ENCODE measurements at places on chromosomes 7 and 10. TPM values are rescaled to one million over a fixed set of nuclear protein-coding genes. Genes with fewer than 3 reads are reported as not detected.

DNA sequence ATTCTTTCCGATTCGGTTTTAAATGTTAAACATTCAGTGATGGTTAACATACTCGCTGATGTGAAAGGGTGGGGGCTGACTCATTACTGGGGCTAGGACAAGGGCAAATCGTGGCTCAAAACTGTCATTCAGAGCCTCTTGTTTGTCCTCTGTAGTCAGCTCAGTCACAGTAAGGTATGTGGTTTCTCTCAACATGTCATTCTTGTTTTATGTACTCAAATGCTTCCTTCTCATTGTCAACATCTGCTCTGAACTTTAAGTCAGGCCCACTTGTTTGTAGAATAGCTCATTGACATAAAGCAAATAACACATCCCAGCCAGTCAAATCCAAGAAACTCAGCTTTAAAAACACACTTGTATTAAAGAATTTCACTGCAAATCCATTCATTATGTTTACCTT, 7.3 kb downstream of the SLC16A9 start:
- peak; percentile 63 for ATAC-seq

The CABCOCO1 gene
- not detected for total RNA-seq

GRCh38 chr7:23449941-23450340, 20.4 kb downstream of the IGF2BP3 start:
- no peak for ATAC-seq

DNA sequence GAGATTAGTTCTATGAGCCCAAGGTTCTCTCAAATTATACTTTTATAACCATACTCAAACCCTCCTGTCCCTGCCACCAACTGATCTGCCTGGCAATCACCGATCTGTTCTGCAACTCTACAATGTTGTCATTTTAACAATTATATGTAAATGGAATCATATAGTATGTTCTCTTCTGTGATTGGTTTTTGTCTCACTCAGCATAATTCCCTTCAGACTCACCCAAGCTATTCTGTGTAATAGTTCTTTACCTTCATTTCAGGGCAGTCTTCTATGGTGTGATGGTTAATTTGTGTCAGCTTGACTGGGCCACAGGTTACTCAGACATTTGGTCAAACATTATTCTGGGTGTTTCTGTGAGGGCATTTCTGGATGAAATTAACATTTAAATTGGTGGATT, 181.9 kb upstream of the CXCL12 start:
- no peak for ATAC-seq

The GRIFIN gene
- not detected for total RNA-seq

DNA sequence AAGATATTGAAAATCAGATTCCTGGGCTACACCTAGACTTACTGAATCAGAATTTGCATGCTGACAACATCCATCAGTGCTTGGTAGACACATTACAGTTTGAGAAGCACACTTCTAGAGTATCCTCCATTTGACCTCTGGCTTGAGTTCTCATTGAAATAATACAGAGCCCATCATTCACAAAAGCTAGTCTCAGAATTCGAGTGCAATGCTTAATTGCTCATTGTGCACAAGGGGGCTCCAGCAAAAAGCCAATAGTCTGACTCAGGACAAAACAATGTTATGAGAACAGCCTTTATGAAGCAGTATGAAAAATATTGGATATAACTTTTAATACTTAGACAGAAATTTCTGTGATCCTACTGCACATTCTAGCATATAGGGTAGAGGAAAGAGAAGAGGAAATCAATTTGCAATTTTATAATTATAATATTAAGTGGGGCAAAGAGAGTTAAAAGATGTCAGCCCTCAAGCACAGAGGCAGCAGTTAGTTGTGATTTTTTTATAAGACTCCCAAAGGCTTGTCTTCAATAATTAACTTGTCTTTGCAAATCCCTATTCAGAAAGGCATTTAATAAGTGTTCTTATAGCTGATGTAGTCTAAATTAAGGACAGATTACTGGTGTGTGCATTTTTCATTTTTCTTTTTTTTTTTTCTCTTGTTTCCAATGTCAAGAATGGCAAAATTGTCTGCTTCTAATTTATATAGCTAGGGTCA, 105.8 kb upstream of the ANK3 start:
- ATAC-seq: no peak

DNA sequence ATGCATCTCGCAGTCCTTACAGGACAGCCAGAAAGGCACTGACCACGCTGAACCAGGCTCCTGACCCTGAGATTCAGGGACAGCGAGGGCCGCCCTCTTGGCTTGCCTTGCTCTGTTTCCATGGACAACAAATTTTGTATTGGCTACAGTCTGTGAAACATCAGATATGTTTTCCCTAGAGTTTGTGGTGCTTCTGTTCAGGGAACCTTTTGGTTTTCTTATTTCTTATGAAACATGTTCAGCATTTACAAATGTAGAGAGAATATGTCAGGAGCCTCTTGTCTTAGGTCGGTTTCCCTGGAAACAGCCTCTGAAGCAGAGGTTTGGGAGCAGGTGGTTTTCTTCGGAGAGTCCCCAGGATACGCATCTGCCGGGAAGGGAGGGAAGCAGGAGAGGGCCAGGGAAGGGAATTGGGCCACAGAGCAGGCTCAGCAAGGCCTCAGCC, 260.1 kb downstream of the CCDC3 start:
- ATAC-seq: no peak

DNA sequence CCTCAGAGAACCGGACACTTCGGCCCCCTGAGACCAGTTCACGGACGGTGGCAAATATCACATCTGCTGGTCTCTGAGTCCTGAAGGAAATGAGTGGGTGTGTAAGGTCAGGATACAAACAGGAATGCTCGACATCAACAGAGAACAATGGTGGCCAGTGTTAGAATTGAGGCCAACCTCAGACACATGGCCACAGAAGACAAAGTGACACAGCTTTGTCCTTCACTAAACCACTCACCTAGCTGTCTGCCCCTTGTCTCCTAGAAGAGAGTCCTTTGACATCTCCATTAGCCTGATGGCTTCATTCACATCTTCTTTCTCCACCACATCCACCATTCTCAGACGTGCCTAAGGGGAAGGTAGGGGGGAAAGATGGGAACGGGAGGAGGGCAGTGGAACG, 4.3 kb downstream of the COPS6 start:
- no peak for ATAC-seq

GRCh38 chr10:44422570-44423101, 37.7 kb upstream of the CXCL12 start:
- ATAC-seq: no peak

GRCh38 chr10:74174521-74174920, 23.5 kb downstream of the ADK start:
- no peak for ATAC-seq

The RADIL gene
- total RNA-seq: 0.20 TPM

DNA sequence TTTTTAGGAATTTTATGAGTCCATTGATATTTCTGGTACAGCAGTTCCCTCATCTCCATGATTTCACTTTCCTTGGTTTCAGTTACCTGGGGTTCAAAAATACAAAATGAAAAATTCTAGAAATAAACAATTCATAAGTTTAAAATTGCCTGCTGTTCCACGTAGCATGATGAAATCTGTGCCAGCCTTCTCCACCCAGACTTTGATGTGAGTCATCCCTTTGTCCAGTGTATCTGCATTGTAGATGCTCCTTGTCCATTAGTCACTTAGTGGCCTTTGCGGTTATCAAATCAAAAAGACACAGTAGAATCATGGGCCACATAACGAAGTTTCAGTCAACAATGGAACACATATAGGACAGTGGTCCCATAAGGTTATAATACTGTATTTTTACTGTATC, 286.9 kb downstream of the PTEN start:
- ATAC-seq: no peak

The CLRN3 gene
- total RNA-seq: not detected

The NKX1-2 gene
- total RNA-seq: 0.16 TPM

DNA sequence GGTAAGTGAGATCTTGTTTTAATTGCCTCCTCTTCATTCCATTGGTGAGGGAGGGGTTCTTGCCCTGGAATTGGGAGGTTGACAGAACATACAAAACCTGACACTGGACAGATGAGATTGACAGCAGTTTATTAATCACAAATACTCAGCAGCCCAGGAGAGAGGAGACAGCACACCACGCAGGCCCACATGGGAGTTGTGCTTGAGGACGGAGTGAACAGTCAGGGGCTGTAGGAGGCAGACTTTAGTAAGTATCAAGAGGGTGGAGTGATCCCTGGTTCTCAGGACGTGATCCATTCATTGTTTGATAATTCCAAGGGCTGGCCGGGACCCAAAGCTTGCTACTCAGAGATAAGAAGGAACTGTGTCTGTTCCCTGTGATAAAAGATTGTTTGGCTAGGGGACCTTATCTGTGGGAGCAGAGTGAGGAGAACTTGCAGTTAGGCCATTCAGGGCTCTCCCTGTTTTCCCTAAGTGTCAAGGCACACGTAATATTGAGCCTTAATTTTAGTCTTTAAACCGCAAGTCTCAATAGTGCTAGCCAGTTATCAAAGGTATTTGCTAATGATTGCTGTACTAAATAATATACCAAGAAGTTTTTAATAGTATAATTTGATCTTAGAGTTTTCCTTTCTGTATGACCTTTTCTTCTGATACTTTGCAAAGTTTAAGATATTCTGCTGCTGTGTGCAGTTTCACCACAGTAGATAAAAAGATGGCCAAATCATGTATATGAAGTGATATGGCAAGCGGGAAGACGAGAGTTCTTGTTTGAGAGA, 14.5 kb downstream of the CAPZA2 start:
- peak; percentile 33 for ATAC-seq

DNA sequence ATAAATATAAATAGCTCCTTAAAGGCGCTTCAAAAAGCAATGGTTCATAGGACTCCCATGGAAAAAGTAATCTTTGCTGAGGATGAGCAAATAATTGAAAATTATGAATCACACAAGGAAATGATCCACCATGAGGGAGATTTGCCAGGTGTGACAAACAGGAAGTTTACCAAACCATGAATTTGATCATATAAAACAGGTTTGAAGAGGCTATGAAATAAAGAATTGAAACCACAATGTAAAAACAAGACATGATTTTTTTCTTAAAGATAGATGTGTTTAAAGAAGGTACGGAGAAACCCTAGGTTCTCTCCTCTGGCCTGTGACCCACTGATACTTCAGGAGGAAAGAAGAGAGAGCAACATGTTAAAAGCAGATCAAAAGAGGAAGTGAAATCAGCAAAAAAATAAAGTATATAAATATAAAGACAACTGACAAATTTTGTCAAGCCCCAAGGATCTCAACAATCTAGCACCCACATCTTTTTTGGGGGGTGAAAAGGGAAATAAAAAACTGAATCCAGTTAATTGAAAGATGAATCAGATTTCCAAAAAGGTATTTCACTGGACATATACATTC, 111.3 kb upstream of the ASAH2 start:
- peak; percentile 86 for ATAC-seq

The FFAR4 gene
- 0.16 TPM for total RNA-seq

- ATAC-seq: no peak
These were observed 26.5 kb downstream of the CAPZA2 start for GRCh38 chr7:116888895-116889294.

GRCh38 chr7:34823650-34824258, 165.7 kb downstream of the NPSR1 start:
- ATAC-seq: peak; percentile 53

The DENND10 gene
- 38.3 TPM for total RNA-seq

The FAM241B gene
- total RNA-seq: 2.9 TPM

- ATAC-seq: no peak
These were observed 43.7 kb downstream of the OSBPL3 start for GRCh38 chr7:24936121-24936824.

The OR6V1 gene
- total RNA-seq: not detected

GRCh38 chr10:74332398-74332797, 181.4 kb downstream of the ADK start:
- ATAC-seq: no peak

- no peak for ATAC-seq
These were observed 316.0 kb downstream of the WDR37 start for GRCh38 chr10:1372212-1372611.

The FAM221A gene
- 4.0 TPM for total RNA-seq

GRCh38 chr10:72802763-72803505, 90.6 kb upstream of the OIT3 start:
- no peak for ATAC-seq

The GPR146 gene
- 2.3 TPM for total RNA-seq

DNA sequence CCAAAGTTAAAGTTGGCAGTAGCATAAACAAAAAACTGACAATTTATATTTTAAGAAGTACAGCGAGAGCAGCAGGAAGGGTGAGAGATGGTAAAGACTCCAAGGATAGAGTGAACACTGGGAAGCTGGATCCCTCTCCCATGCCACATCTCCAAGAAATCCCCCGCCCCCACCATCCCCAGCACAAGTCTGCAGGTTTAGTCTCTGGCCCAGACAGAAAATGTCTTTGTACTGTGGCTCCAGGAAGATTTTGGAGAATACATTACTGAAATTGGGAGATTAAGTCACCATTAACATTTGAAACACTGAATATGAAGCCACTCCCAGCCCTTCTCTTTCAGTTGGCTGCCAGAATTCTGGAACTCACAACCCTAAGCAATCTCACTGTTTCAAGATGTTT, 140.3 kb downstream of the MACC1 start:
- ATAC-seq: no peak

- ATAC-seq: no peak
These were observed 16.7 kb upstream of the HMX3 start for GRCh38 chr10:123119081-123119480.

The LRMDA gene
- 1.8 TPM for total RNA-seq

The FAM25A gene
- 29.4 TPM for total RNA-seq

DNA sequence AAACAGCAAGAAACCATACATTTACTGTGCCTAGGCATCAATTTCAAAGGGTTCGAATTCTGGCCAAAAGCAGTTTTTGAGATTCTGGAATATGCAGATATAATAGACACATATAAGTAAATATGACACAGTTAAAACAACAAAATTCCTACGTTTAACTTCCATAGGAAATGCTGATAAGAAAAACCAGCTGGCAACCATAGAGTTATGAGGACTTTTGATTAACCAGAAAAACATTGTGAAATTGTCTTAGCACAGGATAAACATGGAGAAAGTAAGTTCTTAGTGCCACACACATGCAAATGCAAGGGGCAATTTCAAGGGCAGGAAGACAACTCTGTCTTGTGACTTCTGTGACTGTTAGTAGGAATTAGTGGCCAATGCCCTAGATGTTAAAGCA, 702.1 kb downstream of the TNS3 start:
- ATAC-seq: no peak

DNA sequence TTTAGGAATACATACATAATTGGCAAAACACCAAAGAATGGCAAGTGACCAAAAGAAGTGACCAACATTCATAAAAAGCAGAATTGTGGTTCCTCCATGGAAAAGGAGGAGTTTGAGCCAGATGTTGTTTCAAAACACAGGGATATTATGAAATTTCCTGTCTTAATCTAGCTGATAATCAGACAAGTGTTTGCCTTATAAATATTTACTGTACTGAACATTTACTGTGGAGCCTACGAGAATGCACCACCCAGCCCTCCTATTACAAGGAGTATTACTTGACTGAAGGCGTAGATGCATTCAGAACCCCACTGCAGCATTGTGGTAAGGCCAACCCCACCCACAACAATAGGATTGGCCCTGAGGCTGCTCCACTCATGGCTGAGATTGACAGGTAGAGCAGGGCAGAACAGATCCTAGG, 118.9 kb downstream of the AKR1D1 start:
- peak; percentile 51 for ATAC-seq

Measured in esophagus mucosa (tissue), 1 donor.